Bronchial epithelial cell (primary cell): ENCODE measurements at places on chromosomes 12 and 14.

DNA sequence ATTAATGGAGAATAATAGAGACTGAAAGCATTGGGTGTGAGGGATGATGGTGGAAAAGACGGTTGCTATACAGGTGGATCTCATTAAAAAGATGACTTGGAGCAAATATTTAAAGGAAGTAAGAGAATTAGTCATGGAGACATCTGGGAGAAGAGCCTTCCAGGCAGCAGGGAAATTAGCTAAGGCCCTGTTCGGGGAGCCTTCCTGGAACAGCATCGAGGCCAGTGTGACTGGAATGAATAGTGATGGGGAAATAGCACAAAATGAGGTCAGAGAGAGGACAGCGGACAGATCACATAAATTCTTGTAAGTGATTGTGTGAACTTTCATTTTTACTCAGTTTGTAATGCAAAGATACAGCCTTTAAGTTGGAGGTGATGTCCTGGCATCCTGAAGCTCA is 842.3 kb downstream of the SLC6A15 start:
- no peak for DNase-seq

GRCh38 chr12:109678719-109679118 is 34.9 kb upstream of the FAM222A start:
- DNase-seq: no peak

DNA sequence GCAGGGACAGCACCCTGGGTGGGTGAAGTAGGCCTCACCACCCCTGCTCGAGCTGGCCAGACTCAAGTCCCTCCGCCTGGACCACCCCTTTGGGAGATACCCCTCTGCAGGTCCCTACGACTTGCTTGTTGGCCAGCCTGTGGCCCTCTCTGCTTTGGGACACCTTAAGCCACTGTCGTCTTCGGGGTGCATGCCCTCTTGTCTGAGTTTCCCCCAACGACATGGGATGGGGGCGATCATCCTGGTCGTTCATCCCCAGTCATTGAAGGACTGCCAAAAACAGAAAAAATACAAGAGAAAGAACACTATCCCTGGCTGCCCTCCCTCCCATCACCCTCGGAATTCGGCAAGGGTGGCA is 151.1 kb downstream of the DPF3 start:
- DNase-seq: no peak

DNA sequence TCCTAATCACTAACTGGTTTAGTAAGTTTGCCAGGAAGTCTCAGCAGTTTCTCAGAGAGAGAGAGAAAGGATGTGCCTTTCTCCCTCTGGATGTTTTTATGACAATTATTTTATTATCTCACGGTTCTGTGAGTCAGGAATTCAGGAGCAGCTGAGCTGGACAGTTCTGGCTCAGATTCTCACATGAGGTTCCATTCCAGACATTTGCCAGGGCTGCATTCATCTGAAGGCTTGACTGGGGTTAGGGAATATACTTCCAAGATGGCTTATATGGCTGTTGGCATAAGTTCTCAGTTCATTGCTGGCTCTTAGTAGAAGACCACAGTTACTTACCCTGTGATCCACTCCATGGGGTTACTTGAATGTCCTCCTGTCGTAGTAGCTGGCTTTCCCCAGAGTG is 101.2 kb upstream of the ATF7IP start:
- peak; percentile 38 for DNase-seq

DNA sequence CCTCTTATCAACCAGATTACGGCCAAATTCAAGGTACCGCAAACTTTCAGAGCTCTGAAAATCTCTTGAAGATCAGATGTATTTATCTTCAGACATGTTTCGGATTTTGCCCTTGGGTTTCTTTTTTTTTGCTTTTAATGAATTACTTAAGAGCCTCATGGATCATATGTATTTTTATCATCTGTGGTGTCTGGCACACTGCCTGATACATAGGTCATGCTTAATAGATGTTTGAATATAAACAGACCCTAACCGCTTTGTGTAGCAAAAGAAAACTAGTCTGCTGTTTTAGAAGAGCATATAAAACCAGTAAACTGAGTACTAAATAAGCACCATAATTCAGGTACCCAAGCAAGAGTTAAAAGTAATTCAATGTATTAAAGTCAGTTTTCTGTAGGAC is 20.1 kb upstream of the TBK1 start:
- DNase-seq: no peak

DNA sequence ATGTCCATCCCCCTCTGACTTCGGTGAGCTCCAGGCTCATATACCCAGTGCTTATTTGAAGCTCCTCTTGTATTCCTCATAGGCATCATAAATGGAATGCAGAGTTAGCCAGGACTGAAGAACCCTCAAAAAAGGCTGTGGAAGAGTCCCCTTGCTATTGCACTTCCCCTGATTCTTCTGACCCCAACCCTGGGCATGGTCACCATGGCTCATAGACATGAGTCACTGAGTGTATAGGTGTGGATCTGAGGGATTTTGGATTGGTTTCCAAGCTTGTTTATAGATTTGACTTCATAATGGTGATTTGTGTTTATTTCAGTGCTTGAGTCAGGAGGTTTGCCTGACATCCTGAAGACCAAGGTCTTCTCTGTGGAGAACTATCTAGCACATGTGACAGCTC is 98.4 kb upstream of the SLC38A2 start:
- peak; percentile 70 for DNase-seq

DNA sequence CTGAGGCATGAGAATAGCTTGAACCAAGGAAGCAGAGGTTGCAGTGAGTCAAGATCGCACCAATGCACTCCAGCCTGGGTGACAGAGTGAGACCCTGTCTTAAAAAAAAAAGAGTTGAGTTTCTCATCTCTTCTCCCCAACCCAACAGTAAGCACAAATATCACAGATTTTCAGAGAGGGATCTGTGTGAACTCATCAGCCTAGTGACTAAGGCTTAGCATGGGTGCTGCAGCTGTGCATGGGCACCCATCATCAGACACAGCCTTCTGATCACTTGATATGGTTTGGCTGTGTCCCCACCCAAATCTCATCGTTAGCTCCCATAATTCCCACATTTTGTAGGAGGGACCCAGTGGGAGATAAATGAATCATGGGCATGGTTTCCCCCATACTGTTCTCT is 298.9 kb downstream of the PCNX1 start:
- DNase-seq: no peak

DNA sequence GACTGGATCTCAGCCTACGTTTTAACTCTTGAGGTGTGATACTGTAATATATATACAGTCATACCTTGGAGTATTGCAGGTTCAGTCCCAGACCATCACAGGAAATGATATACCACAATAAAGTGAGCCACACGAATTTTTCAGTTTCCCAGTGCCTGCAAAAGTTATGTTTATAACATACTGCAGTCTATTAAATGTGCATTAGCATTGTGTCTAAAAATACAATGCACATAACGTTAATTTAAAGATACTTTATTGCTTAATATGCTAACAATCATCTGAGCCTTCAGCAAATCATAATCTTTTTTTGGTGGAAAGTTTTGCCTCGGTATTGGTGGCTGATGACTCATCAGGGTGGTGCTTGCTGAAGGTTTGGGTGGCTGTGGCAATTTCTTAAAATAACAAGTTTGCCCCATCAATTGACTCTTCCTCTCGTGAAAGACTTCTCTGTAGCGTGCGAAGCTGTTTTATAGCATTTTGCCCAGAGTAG is 18.9 kb downstream of the PYROXD1 start:
- DNase-seq: no peak
